ENCODE measurements at places on chromosomes 5 and 9.

DNA sequence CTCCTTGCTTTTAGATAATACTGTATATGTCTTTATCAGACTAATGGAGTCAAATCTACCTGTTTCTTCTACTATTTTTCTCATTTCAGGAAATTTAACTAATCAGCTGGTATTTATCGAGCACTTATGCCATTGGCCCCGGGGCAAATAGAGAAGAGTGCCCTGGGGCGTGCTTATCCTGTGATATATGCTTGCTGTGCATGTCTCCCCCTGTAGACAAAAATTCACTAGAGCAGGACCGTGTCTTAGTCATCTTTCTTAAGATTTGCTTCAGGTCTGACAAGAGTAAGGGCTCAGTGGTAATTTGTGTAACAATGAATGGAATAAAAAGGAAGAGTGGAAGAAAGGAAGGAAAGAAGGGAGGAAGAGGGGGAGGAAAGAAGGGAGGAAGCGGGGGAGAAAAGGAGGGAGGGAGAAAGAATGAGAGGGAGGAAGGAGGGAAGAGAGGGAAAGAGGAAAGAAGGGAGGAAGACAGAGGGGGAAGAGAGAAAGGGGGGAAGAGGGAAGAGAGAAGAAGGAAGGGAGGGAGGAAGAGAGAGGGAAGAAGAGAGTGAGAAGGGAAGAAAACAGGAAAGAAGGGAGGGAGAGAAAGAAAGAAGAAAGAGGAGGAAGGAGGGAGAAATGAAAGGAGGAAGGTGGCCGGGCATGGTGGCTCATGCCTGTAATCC, 295.7 kb upstream of the PANK3 start:
- no peak for DNase-seq

DNA sequence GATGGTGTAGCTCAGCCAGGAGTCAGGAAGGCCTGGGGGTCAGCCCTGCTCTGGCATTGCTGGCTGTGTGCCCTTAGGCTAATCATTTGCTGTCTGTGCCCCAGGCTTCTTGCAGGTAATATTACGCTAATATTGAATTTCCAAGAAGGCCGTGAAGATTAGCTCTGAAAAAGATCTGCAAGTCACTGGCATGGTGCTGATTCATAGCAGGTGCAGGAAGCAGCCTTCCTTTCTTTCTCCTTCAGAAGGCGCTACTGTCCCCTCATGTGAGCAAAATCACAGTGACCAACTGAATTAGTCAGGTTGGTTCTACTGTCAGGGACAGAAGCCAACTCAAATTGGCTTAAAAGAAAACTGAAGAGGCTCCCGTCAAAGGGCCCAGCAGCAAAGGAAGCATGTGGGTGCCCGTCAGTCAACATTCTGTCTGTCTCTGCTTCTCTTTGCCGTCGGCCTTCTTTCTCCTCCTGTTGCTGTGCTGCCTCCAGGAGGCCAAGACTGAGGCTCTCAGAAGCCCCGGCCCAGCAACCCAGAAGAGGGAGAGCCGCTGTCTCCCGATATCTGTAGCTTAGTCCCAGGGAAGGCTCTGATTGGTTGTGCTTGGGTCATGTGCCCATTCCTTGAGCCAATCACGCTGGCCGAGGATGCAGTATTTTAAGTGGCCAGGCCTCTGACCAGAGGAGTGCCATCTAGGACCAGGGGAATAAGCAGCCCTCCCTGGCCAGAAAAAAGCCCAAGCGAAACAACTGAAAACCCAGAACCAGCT, 67.8 kb upstream of the NEURL1B start:
- no peak for DNase-seq

- DNase-seq, result no peak
Measured at GRCh38 chr9:79382044-79382443, 189.7 kb upstream of the TLE4 start.

GRCh38 chr5:171999877-172000276, 6.6 kb downstream of the FBXW11 start:
- DNase-seq, result no peak

- no peak for DNase-seq
Measured at GRCh38 chr5:154118893-154119336, 71.6 kb upstream of the GALNT10 start.

- no peak for DNase-seq
Measured at GRCh38 chr9:76365028-76365427, 29.2 kb downstream of the RFK start.

- no peak for DNase-seq
Measured at GRCh38 chr9:101427957-101428655, 7.5 kb downstream of the ALDOB start.

- no peak for DNase-seq
Measured at GRCh38 chr5:147426640-147427327, 83.1 kb downstream of the DPYSL3 start.

DNA sequence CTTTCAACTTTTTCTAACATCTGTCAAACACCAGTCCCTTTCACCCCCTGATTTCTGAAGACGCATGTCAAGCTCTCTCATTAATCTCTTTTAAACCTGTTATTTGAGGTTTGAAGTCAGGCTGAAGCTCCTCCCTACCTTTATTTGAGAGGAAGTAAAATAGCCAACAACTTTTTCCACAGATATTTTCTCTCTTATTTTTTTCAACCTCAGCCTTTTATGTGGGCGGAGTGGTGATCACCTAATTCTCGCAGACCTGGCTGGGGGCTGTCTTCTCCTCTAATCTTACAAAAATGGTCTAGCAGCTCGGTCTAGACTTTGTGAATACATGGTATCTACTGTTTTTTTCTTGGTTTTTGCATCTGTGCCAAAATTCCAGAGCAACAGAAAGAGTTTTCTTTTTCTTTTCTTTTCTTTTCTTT, 395.7 kb upstream of the ACTBL2 start:
- no peak for DNase-seq

- no peak for DNase-seq
Measured at GRCh38 chr5:174424219-174425053, 299.9 kb upstream of the MSX2 start.

- DNase-seq, result no peak
Measured at GRCh38 chr9:73269430-73270101, 117.9 kb downstream of the ANXA1 start.

- no peak for DNase-seq
Measured at GRCh38 chr9:6049798-6050197, 34.4 kb upstream of the RANBP6 start.

DNA sequence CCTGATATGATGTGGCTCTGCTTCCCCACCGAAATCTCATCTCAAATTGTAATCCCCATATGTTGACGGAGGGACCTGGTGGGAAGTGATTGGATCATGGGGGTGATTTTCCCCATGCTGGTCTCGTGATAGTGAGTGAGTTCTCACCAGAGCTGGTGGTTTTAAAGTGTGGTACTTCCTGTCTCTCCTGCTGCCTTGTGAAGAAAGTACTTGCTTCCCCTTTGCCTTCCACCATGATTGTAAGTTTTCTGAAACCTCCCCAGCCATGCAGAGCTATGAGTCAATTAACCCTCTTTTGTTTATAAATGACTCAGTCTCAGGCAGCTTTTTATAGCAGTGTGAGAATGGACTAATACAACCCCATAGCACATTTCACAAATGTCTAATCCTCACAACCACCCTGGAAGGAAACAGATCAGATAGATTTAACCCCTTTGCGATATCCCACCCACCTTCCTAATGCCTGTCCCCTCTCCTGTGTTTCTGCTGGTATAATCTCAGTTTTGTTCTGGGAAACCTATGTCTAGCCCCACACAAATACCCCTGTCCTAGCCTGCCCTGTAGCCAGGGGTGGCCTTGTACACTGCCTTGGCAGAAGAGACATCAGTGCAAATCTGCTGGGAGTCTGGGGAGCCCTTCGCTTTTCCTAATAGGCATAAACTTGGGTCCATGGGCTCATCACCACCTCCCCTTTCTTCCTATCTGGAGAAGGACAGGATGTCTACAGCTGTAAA, 157.0 kb upstream of the RAI14 start:
- DNase-seq, result no peak

- DNase-seq, result no peak
Measured at GRCh38 chr9:99948896-99949295, 42.4 kb downstream of the STX17 start.

DNA sequence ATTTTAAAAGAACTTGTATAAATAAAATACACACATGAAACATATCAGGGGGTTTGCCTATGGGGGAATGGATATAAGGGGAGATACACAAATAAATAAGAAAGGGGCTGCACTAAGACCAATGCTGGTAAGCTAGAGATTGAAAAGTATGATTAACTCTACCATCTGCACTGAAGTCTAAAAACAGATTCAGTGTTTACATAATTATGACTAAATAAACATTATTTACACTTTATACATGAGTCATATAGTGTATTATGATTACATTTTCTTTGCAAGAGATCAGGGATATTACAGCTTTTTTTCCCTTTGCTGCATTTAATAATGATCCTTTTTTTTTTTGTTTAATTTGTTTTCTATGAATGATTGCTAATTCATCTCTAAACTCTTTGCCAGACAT, 367.9 kb downstream of the TMEM38B start:
- no peak for DNase-seq

GRCh38 chr5:132102101-132102701, 28.6 kb downstream of the CSF2 start:
- DNase-seq, result no peak

DNA sequence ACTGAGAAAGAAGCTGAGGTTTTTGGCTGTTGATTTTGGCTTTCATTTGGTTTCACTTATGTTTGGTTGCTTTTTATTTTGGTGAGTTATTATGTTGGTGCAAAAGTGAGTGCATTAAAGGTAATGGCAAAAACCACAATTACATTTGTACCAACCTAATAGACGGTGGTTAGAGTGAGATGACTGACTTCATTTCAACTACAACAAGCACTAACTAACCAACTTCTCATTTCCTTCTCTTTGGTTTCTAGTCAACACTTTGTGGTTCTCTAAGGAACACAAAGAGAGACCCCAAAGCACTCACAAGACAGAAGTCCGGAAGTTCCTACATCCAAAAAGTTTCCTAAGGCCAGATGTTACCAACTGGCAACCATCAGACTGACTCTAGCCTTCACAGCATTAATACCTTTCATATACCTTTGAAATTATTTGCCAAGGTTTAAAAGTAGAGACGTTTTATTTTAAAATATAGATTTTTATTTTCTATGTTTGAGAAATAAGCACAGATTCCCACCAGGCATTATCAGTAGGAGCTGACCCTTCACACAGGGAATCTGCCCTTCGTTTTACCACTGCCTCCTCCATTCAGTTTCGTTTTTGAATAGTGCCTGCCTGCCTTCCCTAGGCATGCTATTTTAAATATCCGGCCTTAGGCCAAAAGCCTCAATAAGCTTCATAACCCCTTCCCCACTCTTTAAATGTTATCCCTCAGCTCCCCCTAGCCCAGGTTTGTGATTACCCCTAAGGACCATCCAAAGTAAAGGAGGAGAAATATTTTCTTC, 301.1 kb upstream of the PTGER4 start:
- DNase-seq, result no peak

DNA sequence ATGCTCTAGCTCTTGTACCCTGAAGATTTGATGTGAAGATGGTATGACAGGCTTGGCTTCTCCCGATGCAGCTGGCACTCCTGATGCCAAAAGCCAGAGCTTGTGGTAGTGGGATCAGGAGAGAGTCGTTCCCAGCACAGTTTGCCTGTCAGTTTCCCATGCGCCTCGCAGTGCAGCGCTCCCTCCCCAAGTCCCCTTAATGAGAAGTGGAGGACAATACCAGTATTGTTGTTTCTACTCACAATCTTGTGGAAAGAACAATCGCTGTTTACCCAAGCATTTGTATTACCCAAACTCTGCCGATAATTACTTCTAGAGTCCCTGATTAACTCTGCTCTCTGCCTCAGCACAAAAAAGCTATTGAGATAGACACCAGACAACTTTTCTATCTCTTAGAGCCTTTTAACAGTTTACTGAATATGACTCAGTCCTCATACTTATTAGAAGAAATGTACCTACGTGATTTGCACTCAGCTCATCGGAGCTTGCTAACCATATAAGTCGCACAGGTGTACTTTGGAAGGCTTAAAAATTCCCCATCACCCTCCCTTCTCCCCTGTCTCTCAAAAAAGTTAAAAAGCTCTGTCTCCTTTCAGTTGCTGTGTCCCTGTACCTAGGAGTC, 283.2 kb upstream of the TMEM161B start:
- no peak for DNase-seq

GRCh38 chr5:149488645-149489306, 62.5 kb downstream of the CSNK1A1 start:
- DNase-seq, result no peak

GRCh38 chr9:119215651-119216050, 153.6 kb downstream of the BRINP1 start:
- no peak for DNase-seq

- no peak for DNase-seq
Measured at GRCh38 chr5:122727112-122727541, 47.8 kb upstream of the SNX2 start.

- DNase-seq, result no peak
Measured at GRCh38 chr5:83576341-83576740, 104.8 kb downstream of the VCAN start.
